ENCODE measurements at places on chromosomes 5 and 9. TPM values are rescaled to one million over a fixed set of nuclear protein-coding genes. Genes with fewer than 3 reads are reported as not detected.
A peak's percentile ranks its signal among the peaks of the same experiment; 100 is the strongest.

DNA sequence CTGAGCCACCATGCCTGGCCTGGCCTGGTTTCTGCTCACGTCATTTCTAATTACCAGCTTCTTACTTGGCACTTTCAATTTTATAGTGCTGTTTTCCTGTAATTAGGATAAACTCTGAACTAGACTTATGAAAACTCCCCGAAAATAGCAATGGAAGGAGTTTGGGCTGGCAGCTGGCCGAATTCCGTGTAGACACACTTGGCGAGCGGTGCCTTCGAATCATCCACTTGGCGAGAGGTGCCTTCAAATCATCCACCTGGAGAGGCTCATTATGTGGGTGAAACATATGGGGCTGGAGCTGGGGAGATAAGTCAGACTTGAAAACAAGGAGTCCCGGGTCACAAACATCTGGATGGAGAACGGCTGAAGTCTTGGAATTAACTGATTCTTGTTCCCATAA lies 203.7 kb downstream of the ROR2 start:
- no peak overlapping the region for H3K4me3 ChIP-seq
- no peak for DNase-seq
- H3K27ac ChIP-seq = peak overlapping the region; percentile 36
- no peaks in the 10 kb centered on the region for H3K36me3 ChIP-seq

DNA sequence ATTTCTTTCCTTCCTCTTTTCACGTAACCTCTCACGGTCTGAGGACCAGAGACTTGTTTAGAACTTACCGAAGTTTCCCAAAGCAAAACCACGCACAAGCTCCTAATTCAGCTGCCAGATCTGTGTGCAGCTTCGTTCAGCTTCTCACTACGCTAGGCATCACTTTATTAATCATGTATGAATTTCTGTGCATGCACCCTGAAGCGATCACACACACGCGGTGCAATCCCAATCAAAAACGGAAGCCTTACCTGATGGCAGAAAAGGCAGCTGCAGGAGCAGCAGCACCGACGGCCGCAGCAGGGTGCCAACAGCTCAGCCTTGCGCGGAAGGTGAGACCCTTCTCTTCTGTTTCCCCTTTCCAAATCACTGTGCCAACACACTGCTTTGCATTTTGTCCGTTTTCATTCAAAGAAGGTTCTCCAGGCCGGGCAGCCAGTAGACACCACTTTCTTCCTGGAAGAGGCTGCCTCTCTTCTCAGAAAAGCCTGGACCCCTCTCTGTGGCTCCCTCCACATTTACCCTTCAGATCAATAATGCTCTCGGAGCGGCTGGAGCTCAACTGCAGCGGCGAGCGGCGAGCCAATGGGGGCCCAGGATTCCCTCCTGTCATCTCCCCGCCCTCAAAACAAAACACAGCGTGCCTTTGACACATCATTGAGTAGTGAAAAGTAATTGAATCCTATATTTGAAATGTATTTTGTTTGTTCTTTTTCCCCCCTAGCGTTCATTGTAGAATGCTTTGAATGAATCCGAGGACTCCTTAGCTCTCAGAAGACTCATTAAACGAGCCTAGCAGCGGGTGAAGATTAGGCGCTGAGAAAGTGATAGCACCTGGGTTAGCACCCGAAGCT lies at the start of gene CDH12:
Gene CDH12 (minus strand): TSS at position 538 of the 854 bp plus-strand sequence.
- H3K4me1 ChIP-seq = peaks cover 21% of the 10 kb centered on the region
- H3K27ac ChIP-seq = peak within 1 kb of the TSS; percentile 53
- H3K4me3 ChIP-seq = peak within 1 kb of the TSS; percentile 76

ZSWIM6 gene
- polyA plus RNA-seq = 1.2 TPM

GLDC gene
- polyA plus RNA-seq = 2.2 TPM

GRCh38 chr5:424301-425110 lies 18.5 kb upstream of the EXOC3 start:
- DNase-seq = no peak
- peaks cover 25% of the 10 kb centered on the region for H3K27me3 ChIP-seq
- peaks cover 9% of the 10 kb centered on the region for H3K4me1 ChIP-seq
- no peak overlapping the region for H3K27ac ChIP-seq
- H3K4me3 ChIP-seq = no peak overlapping the region
- H3K36me3 ChIP-seq = no peaks in the 10 kb centered on the region

DNA sequence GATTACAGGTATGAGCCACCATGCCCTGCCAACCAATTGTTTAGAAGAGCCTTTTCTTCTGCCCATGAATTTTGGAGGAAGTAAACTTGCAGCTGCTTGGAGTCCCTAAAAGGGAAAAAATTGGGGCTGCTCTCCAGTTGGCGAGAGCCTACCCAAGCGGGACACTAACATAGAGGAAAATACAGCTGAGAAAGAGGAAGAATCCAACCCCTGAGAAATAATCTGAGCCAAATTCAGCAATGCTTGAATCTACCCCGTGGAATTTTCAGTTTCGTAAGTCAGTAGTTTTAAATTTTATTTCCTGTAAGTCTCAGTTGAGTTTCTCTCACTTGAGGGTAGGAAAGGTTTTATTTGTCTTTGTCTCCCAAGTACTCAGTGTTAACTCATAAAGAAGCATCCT lies 30.4 kb upstream of the UBTD2 start:
- H3K4me1 ChIP-seq = no peaks in the 10 kb centered on the region
- H3K36me3 ChIP-seq = no peaks in the 10 kb centered on the region
- peak overlapping the region; percentile 73 for H3K27ac ChIP-seq
- DNase-seq = no peak
- no peak overlapping the region for H3K4me3 ChIP-seq

DNA sequence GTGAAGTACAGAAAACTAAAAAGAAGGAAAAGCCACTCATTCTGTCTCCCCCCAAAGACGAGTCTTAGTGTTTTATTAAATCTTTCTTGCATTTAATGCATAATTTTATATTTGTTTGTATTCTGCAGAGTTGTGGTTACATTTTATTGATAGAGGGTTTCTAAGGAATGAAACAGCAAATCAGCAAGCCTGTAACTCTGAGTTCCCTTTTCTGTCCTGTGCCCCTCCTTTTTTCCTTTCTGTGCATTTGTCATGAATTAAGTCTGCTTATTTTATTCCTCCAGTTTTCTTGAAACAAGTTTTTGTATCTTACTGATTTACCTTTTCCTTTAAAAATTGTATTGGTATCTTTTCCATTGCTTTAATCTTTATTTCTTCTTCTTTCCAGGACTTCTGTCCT lies 132.8 kb downstream of the MUSK start:
- no peak for DNase-seq
- H3K4me1 ChIP-seq = no peaks in the 10 kb centered on the region
- H3K27ac ChIP-seq = no peak overlapping the region
- no peaks in the 10 kb centered on the region for H3K36me3 ChIP-seq
- no peak overlapping the region for H3K4me3 ChIP-seq
- H3K27me3 ChIP-seq = no peaks in the 10 kb centered on the region

LHX6 gene
- not detected for polyA plus RNA-seq

DNA sequence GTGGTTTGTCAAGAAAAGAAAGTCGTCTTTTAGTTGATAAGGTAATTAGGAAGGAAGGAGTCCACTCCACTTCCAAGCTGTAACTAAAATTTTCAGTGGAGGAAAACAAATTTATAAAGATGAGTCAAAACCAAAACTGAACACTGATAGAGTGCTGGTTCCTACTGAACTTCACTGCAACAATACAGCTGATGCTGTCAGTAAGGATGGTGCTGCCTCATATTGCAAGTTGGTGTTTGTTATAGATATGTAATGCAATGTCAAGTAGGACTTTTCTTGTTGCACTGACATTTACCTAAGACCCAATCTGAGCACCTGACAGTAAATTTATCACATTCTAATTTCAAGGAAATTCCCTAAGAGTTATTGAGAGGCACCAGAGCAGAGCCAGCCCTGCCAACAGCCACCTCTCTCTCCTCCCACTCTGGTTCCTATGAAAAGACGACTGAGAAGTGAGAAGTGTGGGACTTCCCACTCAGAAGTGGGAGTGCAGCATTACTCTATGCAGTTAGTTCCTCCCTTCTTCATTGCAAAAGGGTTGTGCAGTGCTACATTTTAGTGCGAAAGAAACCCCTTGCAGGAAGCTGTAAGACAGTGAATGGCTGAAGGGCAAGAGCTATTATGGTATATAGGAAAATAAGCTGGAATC lies 350.8 kb downstream of the NFIB start:
- H3K4me1 ChIP-seq = no peaks in the 10 kb centered on the region
- H3K27ac ChIP-seq = no peak overlapping the region
- H3K4me3 ChIP-seq = no peak overlapping the region
- H3K36me3 ChIP-seq = no peaks in the 10 kb centered on the region

CTSV gene
- polyA plus RNA-seq = not detected

- no peak for DNase-seq
- no peaks in the 10 kb centered on the region for H3K36me3 ChIP-seq
- no peak overlapping the region for H3K4me3 ChIP-seq
- H3K4me1 ChIP-seq = peaks cover 3% of the 10 kb centered on the region
- no peak overlapping the region for H3K27ac ChIP-seq
Observed at GRCh38 chr5:139551191-139551889, 9.8 kb upstream of the UBE2D2 start.

GRCh38 chr5:759111-759751 lies 25.3 kb downstream of the ZDHHC11B start:
- peaks cover 5% of the 10 kb centered on the region for H3K4me1 ChIP-seq
- H3K27me3 ChIP-seq = peaks cover 9% of the 10 kb centered on the region
- DNase-seq = no peak

DNA sequence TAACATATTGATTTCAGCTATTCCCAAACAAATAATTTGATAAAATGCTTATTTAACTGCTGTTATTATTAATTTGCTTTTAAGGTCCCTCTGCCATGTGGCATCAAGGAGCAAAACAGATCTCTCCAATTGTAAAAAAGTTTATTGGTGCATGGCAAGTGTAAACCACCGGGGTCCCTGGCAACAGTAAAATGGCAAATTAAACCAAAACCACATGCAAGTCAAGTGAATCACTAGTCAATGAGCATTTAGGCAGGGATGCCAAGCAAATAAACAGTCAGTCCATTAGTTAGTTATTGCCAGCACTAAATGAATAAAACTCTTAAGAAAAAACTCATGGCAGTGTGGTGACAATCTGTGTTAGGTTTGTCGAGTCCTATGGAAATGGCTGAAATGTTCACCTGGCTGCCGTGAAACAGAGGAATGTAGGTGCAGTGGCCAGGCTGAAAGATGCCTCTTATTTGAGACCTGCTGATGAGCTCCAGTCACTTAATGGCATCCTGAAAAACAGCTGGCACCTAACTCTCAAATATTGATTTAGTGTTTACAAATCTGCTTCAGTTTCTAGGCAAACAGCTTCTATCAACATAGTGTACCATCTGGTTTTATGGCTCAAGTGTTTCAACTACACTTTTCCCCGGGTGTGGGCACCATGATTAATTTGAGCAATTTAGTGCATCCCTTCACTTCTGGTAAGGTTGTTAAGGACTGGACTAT lies 296.5 kb upstream of the ITGA1 start:
- no peaks in the 10 kb centered on the region for H3K36me3 ChIP-seq
- no peak for DNase-seq
- no peaks in the 10 kb centered on the region for H3K27me3 ChIP-seq
- no peaks in the 10 kb centered on the region for H3K4me1 ChIP-seq

GMCL2 gene
- not detected for polyA plus RNA-seq

DNA sequence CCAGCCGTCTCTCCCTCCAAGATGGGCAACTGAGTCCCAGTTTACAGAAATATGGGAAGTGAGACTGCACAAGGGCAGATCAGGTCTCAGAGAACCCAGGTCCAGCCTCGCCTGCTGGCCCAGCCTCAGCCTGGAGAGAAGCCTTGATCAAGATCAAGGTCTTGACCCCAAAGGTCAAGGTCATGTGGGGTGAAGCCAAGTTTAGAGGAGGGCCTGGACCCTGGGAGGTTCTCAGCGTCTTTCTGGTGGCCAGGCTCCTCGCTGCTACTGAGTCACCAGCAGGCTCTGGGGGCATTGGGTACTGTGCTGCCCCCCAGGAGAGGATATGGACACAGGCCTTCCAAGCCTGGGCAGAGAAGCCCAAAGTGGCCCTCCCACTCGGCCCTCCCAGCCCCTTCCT lies 8.8 kb downstream of the IPPK start:
- peaks cover 40% of the 10 kb centered on the region for H3K4me1 ChIP-seq
- no peak overlapping the region for H3K27ac ChIP-seq
- H3K27me3 ChIP-seq = no peaks in the 10 kb centered on the region
- DNase-seq = no peak

- no peaks in the 10 kb centered on the region for H3K27me3 ChIP-seq
- no peak overlapping the region for H3K27ac ChIP-seq
- no peak for DNase-seq
Observed at GRCh38 chr9:80407220-80407619, 835.5 kb downstream of the TLE4 start.

NPM1 gene
- polyA plus RNA-seq = 532 TPM

DNA sequence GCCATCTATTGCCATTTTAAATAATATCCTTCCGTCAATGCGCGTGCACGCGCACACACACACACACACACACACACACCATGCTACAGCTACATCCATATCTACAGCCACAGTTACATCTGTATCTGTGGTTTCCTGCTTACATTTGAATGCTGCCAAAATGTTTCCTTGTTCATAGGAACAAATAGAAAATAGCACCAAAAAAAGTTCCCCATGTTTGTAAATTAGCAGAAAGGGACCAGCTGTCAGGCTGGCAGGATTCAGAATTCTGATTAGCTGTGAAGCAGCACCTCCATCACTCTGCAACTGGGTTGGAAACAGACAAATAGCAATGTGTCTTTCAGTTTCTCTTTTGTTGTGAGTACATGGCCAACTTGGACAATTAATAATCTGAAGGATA lies 601.5 kb downstream of the IRX1 start:
- no peak for DNase-seq
- H3K4me3 ChIP-seq = no peak overlapping the region
- H3K4me1 ChIP-seq = no peaks in the 10 kb centered on the region
- no peaks in the 10 kb centered on the region for H3K36me3 ChIP-seq
- no peak overlapping the region for H3K27ac ChIP-seq

GRCh38 chr9:127768698-127769097 lies 9.8 kb downstream of the SH2D3C start:
- no peak for DNase-seq
- peaks cover 31% of the 10 kb centered on the region for H3K36me3 ChIP-seq
- no peaks in the 10 kb centered on the region for H3K27me3 ChIP-seq
- H3K4me1 ChIP-seq = peaks cover 83% of the 10 kb centered on the region
- peak overlapping the region; percentile 63 for H3K4me3 ChIP-seq

- H3K27me3 ChIP-seq = peaks cover 12% of the 10 kb centered on the region
- DNase-seq = no peak
- H3K4me1 ChIP-seq = no peaks in the 10 kb centered on the region
- H3K4me3 ChIP-seq = no peak overlapping the region
- H3K36me3 ChIP-seq = no peaks in the 10 kb centered on the region
Observed at GRCh38 chr5:6766604-6767093, 53.4 kb downstream of the TENT4A start.

DNA sequence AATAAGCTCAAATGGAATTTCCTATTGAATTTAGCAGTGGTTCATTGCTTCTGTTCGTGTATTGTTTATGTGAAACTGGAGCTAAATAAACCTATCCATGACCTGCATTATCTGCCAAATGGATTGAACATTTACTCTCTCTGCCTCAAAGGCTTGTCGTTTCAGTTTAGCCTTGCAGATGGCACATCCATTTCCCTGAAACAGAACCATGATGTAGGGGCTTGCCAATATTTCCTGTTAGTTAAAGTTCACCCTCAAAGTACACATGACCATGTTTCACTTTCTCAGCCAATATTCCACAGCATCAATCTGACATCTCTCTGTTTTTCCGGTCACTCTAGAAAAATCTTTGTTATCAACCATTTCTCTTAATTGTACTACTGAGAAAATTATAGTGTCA lies 545.3 kb downstream of the TAF11L14 start:
- H3K4me3 ChIP-seq = no peak overlapping the region
- peaks cover 3% of the 10 kb centered on the region for H3K27me3 ChIP-seq
- H3K4me1 ChIP-seq = no peaks in the 10 kb centered on the region
- DNase-seq = no peak
- H3K27ac ChIP-seq = no peak overlapping the region

OBP2B gene
- polyA plus RNA-seq = not detected

PCSK5 gene
- polyA plus RNA-seq = not detected
